ENCODE measurements at places on chromosomes 2 and 18. TPM values are rescaled to one million over a fixed set of nuclear protein-coding genes. Genes with fewer than 3 reads are reported as not detected.

- no peak overlapping the region for H3K27ac ChIP-seq
- no peaks in the 10 kb centered on the region for H3K27me3 ChIP-seq
- no peak overlapping the region for H3K4me3 ChIP-seq
- H3K36me3 ChIP-seq: no peaks in the 10 kb centered on the region
These were observed 34.9 kb upstream of the APCDD1 start for GRCh38 chr18:10419420-10420103.

GRCh38 chr2:239731422-239731821 lies 293.7 kb downstream of the NDUFA10 start:
- no peaks in the 10 kb centered on the region for H3K27me3 ChIP-seq
- no peak overlapping the region for H3K4me3 ChIP-seq
- DNase-seq: no peak
- H3K27ac ChIP-seq: no peak overlapping the region
- no peaks in the 10 kb centered on the region for H3K36me3 ChIP-seq

DNA sequence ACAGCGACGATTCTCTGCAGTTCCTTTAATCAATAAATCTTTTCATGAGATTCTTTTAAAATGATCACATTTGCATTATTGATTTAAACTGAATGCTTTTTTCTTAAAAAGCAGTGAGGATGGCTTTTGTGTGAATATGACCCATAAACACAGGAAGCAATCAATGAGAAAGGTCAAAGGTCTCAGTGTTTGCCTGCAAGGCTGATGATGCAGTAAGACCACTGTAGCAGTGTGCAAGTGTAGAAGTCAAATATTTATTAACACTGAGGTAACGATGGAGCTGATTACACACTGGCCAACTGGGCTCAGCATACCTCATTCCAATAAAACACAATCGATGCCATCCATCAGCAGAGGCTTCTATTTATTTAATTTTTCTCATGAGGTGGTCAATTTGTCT lies 633.5 kb downstream of the DCDC2C start:
- H3K4me3 ChIP-seq: no peak overlapping the region
- no peaks in the 10 kb centered on the region for H3K36me3 ChIP-seq
- no peak overlapping the region for H3K27ac ChIP-seq
- no peaks in the 10 kb centered on the region for H3K27me3 ChIP-seq
- no peaks in the 10 kb centered on the region for H3K4me1 ChIP-seq

- no peaks in the 10 kb centered on the region for H3K27me3 ChIP-seq
- no peak overlapping the region for H3K4me3 ChIP-seq
- H3K36me3 ChIP-seq: no peaks in the 10 kb centered on the region
- no peaks in the 10 kb centered on the region for H3K4me1 ChIP-seq
- H3K27ac ChIP-seq: no peak overlapping the region
These were observed 28.7 kb upstream of the SLC8A1 start for GRCh38 chr2:40480596-40480995.

DNA sequence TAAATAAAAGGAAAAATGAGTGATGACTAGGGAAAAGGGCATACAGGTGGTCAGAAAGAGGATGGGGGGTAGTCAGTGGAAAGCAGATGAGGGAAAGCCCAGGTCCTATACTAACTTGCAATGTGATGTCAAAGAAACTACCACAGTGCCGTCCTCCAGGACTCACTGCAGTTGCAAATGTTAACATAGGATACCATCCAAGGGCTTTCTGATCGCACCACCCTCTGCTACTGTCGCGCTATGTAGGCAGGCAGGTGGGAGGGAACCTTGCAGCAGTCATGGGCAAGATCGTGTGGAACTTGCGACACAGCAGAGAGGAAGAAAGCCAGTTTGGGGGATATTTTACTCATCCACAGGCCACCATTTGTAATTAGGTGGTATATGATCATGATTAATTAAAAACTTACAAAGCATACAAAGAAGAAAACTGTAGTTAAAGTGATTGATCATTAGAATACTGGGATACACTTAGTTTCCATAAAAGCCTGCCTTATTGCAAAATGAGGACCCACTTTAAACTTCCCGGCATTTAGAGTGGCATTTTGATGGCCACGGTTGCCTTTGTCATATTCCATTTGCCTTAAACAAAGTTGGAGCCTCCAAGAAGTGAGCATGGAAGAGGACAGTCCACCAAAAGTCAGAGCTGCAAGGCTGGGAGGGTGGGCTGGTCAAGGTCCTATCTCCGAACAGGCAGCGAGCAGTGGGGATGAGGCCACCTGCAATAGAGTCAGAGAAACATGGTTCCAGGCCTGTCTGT lies 8.5 kb upstream of the ROCK2 start:
- H3K4me3 ChIP-seq: no peak overlapping the region
- H3K27ac ChIP-seq: no peak overlapping the region
- H3K36me3 ChIP-seq: no peaks in the 10 kb centered on the region

IL1RL1 gene
- total RNA-seq: 6.8 TPM
